NCI-H526 treated with DMSO at 0.1 percent for 48 hours (cell line): ENCODE measurements at places on chromosomes 1 and 21.

DNA sequence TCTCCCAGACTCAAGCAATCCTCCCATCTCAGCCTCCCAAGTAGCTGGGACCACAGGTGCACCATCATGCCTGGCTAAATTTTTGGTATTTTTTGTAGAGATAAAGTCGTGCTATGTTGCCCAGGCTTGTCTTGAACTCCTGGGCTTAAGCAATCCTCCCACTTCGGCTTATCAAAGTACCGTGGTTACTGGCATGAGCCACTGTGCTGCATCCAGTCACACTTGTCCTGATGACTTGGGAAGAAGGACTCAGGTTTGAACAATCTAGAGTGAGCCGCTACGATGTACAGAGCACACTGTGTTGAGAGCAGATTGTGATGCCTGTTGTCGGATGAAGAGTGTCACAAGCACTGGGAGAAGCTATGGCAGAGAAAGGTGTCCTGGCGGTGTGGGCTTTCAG is 27.2 kb downstream of the RNF187 start:
- DNase-seq: no peak

DNA sequence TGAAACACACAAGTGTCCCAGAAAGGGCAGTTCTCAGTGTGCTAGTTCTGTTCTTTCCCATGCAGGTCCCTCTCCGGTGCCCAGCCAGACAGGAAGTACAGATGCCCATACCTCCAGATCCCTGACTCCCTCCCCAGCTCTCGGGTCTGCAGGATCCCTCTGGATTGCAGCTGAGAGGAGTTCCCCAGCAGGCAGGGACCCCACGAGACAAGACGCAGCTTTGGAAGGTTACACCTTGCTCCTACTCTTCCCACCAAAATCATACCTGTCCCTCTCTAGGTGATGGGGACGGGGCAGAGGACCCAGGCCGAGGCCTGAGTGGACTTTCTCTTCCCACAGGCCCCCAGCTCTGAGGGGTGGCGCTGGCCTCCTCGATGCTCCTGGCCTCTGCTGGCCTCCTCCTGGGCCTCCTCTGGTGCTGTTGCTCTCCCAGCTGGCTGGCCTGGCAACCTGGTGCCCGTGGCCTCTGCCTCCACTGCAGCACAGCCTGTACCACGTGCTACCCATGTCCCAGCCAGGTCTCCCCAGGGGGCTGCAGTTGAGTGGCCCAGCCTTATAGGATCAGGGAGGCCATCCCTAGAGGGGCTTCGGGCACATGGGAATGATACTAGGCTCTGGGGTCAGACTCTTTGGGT is 9.4 kb downstream of the LDLRAD2 start:
- DNase-seq: no peak

DNA sequence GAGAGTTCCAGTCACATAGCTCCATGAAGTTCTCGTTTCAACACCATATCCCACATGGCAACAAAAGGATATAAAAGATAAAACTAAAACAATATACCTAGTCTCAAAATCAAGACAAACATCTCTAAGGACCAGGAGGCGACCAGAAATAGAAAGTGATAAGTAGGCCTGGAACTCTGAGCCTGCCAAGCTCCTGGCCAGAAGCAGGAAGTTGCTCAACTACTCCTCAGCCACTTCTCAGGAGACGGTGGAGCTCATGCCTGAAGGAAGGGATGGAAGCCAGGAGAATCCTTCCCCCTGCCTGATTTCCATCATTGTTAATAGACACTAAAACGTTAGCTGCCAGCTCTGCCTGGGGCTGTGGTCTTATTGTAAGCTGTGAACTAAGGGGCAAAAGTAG is 94.7 kb downstream of the DISP1 start:
- DNase-seq: no peak

DNA sequence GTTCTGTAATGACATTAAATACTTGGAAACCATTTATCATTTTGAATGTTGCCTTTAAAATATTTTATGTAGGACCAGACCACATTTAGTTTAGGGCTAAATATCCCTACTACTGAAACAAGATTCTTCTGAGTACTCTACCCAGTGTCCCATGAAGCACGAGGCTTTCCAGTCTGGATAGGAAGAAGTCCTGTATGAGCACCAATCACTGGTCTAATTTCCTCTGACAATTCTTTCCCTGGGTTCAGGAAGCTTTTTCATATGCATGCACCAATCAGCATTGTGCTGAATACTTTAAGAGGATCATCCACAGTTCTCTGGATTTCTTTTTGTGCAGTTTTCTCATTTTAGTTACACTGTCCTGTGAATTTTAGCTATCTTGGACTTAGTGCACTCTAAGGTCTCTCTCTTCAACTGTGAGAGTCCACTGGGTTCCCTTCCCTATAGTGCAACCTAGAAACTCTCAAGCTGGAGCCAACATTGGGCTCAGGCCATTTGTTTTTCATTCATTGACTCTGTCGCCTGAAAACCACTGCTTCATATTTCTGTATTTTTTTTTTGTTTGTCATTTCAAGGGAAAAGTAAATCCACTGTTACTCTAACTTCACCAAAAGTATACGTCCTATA is 45.9 kb downstream of the TUT4 start:
- no peak for DNase-seq

GRCh38 chr1:53574621-53575020 is 115.4 kb downstream of the DMRTB1 start:
- no peak for DNase-seq

DNA sequence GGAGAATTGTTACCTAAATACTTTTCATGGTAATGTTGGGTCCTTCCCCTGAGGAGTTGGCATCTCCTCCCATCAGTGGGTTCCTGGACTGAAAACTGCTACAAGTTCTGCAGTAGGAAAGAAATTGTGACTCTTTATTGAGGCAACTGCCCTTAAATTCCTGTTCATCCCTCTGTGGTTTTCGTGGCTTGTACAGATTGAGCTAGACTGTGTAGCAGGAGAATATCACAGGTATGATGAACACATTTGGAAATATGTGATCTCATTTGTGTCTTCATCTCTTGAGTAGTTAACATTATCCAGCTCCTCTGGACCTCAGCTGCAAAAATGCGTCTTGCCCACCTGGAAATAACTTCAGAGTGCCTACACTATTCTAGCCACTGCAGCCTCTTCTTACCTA is 390.6 kb downstream of the PTPRC start:
- DNase-seq: no peak

GRCh38 chr1:31707711-31708110 is 3.9 kb upstream of the COL16A1 start:
- no peak for DNase-seq

GRCh38 chr1:203656796-203657747 is 30.4 kb downstream of the ATP2B4 start:
- peak; percentile 36 for DNase-seq
